Activated T-helper 1 cell treated with anti-CD3 and anti-CD28 coated beads, Interleukin-2, amount 50 U/mL, for 16 hours (primary cell): ENCODE measurements at places on chromosomes 16 and 17.

GRCh38 chr17:9522074-9522473 is 53.5 kb downstream of the STX8 start:
- DNase-seq, result no peak

DNA sequence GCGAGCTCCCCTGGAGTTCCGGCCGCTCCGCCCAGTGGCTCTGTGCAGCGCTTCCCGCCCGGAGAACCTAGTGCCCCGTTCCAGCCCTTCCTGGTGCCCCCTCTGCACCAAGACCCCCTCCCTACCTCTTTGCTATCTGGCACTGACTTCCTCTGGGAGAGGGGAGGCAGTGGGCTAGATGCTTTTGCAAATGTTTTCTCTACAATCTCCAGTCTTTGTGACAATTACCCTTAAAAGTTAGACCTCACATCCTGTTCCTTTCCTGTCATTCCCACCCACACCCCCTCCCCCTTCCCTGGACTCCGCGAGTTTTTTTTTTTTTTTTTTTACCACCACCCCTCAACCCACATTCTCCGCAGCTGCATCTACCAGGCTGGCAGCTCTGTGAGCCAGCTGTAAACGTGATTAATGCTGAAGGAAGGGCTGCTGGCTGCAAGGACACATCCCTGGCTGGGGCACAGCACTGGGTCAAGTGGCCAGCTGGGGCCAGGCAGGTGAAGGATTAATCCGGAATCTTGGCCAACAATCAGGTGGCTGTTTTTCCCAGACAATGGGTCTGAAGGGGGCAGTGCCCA is 101.5 kb downstream of the MGAT5B start:
- no peak for DNase-seq

DNA sequence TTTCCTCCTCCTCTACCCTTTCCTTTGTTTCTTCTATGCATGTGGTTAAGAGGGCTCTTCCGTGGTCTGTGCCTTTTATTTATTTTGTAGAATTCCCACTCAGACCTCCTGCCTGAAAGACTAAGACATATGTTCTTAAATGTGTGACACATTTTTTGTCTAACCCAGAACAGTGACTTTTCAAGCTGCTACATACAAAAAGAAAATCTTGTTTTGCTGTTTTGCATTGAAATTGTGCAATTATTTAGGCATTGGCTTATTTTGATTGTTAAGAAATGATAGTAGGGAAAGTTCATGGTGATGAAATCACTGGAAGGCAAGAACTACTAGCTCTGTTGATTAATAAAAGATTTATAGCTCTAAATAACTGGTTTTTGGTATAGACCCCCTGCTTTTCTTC is 76.8 kb downstream of the TUBD1 start:
- DNase-seq, result no peak

- DNase-seq, result peak; percentile 21
Observed at GRCh38 chr17:48543854-48544348, 1.0 kb downstream of the HOXB2 start.

GRCh38 chr17:72353502-72353901 is 232.7 kb downstream of the SOX9 start:
- no peak for DNase-seq

- no peak for DNase-seq
Observed at GRCh38 chr16:31134625-31135534, 647 bp downstream of the PRSS8 start.

- DNase-seq, result no peak
Observed at GRCh38 chr17:82633343-82633742, 14.9 kb downstream of the WDR45B start.

DNA sequence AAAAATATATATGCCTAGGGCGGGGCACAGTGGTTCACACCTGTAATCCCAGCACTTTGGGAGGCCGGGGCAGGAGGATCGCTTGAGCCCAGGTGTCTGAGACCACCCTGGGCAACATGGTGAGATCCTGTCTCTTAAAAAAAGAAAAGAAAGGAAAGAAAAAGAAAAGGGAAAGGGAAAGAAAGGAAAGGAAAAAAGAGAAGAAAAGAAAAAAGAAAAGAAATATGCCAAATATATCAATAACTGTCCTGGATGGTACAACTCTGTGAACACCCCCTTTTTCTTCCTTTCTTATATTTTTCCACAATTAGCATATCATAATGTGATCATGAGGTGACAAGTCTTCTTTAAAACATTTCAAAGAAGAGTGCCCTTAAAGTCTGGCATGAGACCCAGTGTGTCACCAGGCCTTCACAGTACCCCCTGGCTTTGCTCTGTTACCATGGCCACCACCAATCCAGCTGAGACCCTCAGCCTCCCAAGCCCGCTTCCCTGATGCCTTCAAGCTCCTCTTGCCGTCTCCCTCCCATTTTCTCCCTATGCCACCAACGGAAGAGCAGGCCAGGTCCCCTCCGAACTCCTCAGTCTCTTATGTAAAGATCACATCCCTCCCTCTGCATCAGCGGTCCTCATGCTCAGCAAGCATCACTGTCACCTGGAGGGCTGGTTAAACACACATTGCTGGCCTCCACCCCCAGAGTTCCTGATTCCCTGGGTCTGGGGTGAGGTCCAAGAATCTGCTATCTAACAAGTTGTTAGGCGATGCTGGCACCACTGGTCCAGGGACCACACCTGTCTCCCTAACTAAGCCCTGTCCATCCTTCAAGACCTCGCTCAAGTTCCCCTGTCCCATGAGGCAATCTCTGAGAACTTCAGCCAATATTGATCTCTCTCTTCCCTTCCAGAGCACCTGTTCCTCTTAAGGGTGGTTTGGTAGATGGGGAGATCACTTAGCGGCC is 44.5 kb downstream of the CUEDC1 start:
- no peak for DNase-seq

GRCh38 chr16:70372921-70373728 is 26.4 kb downstream of the DDX19A start:
- DNase-seq, result no peak

DNA sequence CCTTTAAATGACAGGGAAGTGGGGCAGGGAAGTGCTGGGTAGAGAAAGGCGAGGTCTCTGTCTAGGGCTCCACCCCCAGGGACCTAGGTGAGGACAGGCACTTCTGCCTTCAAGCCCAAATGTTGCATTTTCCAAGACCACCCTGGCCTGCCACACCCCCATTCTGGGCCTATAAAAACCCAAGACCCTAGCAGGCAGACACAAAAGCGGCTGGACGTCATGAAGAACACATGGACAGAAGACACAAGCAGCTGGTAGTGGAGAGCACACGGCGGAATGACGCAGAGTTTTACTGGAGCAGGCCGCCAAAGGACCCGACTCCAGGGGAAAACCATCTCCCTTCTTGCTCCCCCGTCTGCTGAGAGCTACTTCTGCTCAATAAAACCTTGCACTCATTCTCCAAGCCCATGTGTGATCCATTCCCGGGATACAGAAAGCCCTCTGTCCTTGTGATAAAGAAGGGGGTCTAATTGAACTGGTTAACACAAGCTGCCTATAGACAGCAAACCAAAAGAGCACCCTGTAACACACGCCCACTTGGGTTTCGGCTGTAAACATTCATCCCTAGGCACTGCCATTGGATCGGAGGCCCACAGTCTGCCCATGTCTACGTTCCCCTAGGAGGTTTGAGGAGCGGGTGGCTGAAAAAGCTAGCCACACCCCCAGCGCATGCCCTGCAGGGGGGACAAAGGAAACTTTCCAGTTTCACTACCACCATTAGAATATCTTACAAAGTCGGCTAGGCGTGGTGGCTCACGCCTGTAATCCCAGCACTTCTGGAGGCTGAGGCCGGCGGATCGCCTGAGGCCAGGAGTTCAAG is 622.2 kb upstream of the SALL1 start:
- no peak for DNase-seq

- DNase-seq, result no peak
Observed at GRCh38 chr16:81678326-81679095, 100.6 kb upstream of the PLCG2 start.

DNA sequence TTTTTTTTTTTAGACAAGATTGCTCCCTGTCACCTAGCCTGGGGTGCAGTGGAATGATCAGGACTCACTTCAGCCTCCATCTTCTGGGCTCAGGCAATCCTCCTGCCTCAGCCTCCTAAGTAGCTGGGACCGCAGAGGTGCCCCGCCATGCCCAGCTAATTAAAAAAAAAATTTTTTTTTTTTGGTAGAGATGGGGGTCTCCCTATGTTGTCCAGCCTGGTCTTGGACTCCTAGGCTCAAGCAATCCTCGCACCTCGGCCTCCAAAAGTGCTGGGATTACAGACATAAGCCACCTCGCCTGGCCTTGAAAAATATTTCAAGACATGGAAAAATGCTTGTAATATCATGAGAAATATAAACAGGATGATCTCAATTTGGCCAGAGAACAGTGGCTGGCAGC is 42.9 kb downstream of the HAPSTR1 start:
- no peak for DNase-seq

GRCh38 chr16:8714174-8714573 is 39.8 kb downstream of the ABAT start:
- no peak for DNase-seq

- no peak for DNase-seq
Observed at GRCh38 chr16:12426122-12426521, 377.6 kb downstream of the CPPED1 start.

DNA sequence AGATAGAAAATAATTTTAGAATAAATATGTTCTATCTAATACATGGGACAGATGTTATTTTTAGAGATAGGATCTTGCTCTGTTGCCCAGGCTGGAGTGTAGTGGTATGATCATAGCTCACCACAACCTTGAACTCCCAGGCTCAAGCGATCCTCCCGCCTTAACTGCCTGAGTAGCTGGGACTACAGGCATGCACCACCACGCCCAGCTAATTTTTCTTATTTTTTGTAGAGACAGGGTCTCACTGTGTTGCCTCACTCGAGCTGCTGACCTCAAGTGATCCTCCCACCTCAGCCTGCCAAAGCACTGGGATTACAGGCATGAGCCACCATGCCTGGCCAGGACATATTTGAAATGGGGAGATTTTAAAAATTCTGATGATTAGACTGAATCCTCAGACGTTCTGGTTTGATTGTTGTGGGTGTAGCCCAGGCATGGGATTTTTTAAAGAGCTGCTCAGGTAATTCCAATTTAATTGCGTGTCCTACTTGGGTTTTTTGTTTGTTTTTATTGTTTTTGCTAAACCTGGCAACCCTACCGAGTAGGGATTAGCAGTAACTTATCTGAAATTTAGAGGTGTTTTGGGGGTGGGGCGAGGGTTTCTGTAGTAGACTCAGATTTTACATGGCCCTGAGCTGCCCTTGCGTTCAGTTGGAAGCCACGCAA is 142.9 kb downstream of the RAB11FIP4 start:
- DNase-seq, result no peak

DNA sequence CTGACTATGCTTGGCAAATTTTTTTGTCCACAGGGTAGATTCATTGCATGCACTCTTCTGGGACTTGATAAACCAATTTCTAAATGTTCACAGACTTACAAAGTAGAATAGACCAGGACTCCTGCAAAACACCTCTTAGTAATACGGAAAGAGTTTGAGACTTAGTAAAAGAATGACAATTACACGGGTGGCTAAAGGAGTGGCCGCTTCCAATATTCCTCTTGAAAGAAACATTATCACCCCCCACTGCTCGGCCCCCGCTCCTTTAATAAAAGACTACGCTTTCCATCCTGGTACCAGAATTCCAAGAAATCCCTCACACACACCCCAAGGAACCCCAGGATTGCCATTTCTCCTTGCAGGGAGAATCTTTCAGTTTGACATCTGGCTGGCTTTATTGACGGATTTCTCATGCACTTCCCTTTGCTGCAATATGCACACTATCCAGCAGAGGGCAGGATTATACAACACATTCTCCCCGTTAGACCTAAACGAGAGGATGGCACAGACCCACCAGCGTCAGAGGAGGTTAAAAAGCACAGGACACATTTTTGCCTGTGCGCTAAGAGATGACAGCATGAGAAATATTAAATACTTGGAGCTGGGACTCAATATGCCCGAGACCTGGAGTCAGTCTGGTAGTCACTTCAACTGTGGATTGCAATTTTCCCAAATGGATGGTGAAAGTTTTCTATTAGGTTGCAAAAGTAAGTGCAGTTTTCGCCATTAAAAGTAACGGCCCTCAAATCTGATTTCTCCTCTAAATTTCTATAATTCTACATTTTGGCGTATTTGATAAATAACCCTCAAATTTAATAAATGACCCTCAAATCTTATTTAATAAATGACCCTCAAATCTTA is 46.6 kb upstream of the NUDT7 start:
- peak; percentile 30 for DNase-seq

- DNase-seq, result no peak
Observed at GRCh38 chr16:65771707-65772106, 594.8 kb upstream of the CDH5 start.

- DNase-seq, result no peak
Observed at GRCh38 chr17:37643869-37644268, 623 bp upstream of the DDX52 start.

DNA sequence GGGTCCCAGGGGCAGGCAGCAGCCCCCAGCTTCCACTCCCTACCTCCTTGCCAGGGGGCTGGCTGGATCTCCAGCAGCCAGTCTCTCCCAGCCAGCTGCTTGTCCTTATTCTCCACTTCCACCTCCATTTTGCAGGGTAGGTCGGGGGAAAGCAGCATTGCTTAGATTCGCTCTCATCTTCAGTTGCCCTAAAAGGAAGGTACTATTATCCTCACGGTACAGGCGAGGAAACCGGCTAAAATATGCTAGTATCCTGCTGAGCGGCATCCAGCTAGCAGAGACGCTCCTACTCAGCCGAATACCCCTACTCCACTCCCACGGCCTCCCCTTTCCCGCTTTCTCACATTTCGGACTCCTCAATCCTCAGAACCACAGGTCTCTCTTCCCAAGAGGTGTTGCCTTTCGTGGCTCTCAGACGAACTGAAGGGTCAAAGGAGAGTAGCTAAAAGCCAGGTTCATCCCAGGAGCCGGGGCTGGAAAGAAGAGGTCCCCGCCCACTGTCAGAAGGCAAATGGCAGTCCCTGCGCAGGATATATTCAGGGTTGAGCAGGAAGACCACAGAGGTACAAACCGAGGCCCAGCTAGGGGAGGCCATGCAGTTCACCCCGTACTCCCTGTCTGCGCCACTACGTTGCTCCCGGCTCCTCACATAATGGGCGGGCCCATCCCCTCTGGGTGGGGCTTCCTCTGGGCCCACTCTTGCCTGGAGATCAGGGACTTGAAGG is 1.7 kb upstream of the RAB11FIP4 start:
- no peak for DNase-seq

DNA sequence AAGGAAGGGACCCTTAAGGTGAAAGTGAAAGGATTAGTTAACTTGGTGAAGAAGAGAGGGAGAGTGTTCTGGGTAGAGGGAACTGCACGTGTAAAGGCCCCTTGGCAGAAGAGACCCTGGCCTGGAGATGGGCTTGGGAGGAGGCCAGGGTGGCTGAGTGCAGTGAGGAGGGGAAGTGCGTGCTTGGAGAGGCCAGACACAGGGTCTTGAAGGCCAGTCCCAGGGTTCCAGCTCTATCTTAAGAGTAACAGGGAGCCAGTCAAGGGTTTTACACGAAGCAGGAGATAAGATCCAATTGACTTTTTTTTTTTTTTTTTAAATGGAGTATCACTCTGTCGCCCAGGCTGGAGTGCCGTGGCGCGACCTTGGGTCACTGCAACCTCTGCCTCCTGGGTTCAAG is 15.2 kb upstream of the DOK4 start:
- DNase-seq, result no peak

DNA sequence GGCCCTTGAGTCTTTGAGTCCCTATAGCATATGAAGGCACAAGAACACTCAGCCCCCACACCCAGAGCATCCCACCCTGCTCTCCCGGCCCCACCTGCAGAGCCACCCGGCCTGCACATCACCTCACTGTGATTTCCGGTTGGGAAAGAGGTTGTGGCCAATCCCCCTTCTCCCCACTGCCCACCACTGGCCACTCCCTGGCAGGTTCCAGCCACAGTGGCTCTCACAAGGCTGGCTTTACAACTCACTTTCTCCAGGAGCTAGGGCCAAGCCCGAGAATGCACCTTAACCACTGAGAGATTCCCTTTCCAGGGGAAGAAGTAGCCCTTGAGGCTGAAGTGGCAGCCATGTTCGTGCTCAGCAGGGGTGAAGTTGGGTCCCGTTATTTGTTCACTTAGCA is 123.9 kb downstream of the C16orf78 start:
- DNase-seq, result no peak
